RCC 7860 (cell line): ENCODE measurements at places on chromosomes 6 and 20.

- no peak for DNase-seq
These were observed 22.4 kb upstream of the BACH2 start for GRCh38 chr6:90319044-90319443.

- DNase-seq: peak; percentile 94
These were observed 169.1 kb upstream of the CDYL start for GRCh38 chr6:4606821-4607704.

DNA sequence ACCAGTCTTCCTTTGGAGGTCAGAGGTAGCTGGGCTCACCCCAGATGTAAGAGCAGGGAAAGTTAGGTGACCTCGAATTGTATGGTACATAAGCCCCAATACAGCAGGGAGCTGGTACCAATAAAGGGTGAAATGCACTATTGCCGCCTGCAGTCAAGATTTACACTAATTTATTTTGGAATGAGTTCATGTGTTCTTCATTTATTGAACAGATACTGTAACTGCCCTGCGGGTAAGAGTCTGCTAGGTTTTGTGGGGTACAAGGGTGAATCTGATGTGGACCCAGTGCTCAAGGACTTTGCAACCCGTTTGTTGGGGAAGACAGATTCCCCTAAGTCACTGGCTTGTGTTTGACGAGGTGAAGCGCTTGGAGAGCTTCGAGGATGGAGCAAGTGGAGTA, 2.5 kb upstream of the DNAJC5 start:
- DNase-seq: no peak

GRCh38 chr6:44234101-44235025, 11.0 kb downstream of the SLC29A1 start:
- DNase-seq: peak; percentile 50

DNA sequence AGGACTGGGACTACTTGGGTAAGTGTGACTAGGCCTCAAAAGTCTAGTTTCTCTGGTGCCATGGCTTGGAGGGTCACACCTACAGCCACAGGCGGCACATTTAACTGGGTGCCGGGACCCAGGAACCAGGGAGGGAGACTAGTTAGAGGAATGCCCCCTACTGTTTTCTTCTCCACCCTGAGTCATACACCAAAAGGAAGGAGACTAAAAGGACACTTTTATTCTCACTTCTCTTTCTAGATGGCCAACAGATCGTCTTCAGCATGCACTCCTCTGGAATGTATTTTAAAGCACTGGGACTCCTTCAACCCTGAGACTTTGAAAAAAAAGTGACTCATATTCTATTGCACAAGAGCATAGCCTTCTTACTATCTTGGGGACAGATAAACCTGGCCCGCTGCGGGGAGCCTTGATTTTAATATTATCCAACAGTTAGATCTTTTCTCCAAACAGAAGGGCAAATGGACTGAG, 33.4 kb downstream of the PLN start:
- DNase-seq: peak; percentile 6

GRCh38 chr6:70672549-70672948, 4.9 kb downstream of the SMAP1 start:
- DNase-seq: no peak
